ENCODE measurements at places on chromosomes 1 and 21.

GRCh38 chr1:27856561-27857343 is 15.6 kb upstream of the THEMIS2 start:
- no peak for DNase-seq

DNA sequence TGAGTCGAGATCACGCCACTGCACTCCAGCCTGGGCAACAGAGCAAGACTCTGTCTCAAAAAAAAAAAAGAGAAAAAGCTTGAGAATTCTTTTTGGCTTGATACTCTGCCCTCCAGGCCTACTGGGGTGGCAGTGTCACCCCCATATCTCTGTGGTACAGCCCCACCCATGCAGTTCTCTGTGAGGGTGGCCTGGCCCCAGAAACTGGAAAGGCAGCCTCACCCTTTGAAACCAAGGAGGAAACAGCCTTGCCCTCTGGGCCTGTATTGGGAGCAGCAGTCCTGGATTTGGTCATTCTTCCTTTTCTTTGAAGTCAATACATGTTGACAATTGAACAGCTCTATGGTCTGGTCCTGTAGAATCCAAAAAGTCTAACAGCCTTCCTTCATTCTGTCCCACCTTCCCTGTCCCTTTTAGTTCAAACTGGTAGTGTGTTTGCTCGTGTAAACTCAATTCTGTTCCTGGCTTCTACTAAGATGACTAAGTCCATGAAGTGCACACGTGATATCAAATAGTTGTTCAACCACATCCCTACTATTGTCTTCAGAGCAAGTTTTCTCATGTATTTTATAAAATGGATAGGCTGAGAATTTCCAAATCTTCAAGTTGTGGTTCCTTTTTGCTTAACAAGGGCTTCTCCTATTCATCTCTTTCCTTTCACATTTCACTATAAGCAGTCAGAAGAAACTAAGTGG is 13.2 kb downstream of the ST7L start:
- DNase-seq = no peak

GRCh38 chr1:38068220-38068979 is 21.8 kb upstream of the POU3F1 start:
- no peak for DNase-seq

DNA sequence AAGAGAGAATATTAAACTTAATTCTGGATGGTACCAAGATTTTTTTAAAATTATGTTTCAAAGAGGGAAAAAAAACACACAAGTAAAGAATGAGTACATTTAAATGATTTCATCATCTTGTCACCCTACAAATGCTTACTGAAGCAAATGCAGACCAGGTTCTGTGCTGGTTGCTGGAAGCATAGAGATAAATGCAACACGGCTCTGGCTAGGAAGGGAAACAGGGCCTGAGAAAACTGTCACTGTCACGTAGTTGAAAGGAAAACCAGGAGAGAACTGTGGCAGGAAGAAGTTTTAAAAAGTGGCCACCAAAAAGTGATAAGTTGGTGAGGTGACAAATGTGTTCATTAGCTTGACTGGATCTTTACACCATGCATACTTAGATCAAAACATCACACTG is 336.9 kb upstream of the NFIA start:
- no peak for DNase-seq

DNA sequence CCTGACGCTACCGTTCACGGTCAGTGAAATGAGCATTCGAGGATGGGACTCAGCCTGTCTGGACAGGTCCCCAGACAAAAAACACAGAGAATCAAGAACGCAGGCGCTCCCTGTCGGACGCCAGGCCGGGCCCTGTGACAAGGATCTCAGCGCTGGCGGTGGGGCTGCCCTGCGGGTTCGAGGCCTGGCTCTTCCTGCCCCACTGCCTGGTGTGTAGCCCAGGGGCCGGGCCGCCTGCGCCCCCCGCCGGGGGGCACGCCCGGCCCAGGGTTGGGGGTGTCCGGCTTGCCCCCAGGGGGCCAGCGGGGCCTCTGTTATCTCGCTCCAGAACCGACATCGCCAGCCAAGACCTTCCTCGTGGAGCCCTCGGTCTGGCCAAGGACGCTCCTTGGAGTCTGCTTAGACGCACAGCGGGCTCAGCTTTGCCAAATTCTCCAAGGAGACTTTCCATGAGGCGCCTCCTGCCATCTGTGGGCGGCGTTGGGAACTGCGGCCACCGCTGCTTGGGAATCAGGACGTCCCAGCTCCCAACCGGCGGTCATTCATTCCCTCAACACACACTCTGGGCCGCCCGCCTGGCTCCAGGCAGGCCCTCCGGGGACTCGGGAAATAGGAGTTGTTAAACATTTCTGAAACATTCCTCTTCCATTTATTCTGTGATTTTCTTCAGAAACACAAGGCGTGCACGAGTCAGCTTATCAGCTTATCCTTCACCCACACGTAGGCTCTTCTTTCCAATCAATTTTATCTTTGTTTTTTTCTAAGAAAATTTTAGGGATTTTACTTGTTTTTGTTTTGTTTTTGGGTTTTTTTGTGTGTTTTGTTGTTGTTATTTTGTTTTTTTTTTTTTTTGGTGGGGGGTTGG is 11.3 kb upstream of the RIPK4 start:
- DNase-seq = no peak

GRCh38 chr1:113396585-113396984 is 6.3 kb downstream of the MAGI3 start:
- no peak for DNase-seq

DNA sequence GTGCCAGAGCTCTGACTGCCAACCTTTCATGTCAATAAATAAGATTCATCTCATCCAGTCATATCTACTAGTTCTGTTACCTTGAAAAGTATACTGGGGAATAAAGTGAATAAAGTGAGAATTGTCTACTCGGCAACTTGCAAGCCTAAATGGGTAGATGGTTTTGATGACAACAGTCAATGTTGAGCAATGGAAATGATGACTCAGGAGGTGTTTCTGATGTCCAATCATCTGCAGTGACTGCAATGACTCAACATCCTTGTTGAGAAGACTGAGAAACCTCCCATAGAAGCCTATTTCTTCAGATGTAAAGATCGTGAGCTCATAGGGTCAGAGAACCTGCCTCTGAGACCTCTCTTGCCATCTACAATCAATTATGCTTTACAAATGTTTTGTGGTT is 276.4 kb downstream of the SPATA17 start:
- DNase-seq = no peak

DNA sequence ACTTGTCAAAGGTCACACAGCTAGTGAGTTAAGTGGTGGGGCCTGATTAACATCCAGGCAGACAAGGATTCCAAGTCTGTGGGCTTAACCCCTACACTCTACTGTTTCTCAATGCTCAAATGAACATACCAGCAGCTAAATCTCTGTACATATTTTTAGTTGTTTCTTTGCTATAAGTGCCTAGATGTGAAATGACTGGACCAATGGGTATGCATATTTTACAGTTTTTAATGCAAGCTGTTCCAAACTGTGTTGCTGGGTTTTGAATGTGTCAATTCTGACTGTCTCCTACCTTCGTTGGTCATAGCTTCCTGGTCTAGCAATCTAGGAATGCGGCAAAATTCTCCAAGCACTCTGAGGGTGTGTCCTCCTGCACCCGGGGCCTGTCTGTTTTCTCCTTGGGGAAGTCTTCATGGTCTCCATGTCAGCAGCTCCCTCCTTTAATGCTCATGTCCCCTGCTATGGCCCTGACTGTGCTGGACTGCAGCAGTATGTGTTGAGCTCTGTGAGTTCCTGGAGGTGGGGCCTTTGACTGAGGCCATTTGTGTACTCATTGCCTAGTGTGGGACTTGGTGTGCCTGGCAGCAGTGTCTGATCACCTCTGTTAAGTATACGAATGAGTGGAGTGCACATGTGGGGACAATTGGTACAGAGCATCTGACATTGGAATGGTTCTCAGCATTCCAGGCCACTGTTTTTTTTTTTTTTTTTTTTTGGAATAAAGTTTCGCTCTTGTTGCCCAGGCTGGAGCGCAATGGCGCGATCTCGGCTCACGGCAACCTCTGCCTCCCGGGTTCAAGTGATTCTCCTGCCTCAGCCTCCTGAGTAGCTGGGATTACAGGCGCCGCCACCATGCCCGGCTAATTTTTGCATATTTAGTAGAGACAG is 72.9 kb upstream of the SLC2A1 start:
- DNase-seq = no peak
